ENCODE measurements at places on chromosomes 3 and 15.

DNA sequence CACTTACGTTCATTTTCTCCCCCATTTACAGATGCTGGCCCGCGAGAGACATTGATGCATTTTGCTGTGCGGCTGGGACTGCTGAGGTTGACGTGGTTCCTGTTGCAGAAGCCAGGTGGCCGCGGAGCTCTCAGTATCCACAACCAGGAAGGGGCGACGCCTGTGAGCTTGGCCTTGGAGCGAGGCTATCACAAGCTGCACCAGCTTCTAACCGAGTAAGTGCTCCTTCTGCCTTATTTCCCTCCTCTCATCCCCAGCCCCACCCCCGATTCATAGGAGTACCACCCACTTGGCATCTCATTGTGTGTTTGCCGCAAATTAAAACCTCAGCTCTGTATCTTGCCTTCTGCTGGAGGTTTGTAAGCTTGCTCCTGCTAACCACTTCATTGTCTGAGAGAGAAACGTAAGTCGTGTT is 163.3 kb downstream of the AKAP13 start:
- DNase-seq: peak; percentile 69

DNA sequence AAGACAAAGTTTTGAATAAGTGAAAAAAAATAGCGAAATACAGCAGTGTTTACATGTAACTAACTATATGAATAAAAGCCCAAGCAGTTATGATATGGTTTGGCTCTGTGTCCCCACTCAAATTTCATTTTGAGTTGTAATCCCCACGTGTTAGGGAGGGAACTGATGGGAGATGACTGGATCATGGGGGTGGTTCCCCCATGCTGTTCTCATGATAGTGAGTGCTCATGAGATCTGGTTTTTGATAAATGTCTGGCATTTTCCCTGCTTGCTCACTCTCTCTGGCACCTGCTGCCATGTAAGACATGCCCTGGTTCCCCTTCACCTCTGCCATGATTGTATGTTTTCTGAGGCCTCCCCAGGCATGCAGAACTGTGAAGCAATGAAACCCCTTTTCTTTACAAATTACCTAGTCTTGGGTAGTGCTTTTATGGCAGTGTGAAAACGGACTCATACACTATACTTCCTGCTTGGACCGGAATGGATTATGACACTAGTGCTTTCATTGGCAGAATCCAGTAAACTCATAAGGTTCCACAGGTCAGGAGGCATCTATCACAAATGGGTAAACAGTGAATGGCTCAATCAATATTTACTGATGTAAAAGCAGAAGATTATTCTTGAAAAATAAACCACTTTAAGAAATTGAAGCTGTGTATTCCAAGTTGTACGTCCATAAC is 192.1 kb downstream of the CBLB start:
- no peak for DNase-seq

GRCh38 chr3:58161435-58162398 is 49.1 kb downstream of the DNASE1L3 start:
- DNase-seq: no peak

DNA sequence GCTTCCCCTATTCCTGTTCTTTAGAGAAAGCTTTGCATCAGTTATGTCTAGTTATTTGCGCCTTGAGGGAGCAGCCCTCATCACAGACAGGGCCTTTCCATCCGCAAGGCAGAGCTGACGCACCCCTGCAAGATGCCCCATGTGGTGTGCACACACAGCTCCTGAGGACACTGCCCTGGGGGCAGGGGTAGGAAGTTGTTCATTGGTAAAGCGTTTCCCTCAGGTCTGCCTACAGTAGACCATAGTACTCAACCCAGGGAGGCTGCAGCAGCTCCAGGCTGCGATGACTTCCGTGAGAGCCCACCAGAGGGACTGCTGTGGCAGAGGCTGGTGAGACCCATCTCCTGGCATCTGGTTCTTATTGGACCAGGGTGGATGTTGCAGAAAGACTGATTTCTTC is 55.1 kb upstream of the PLXNA1 start:
- DNase-seq: no peak

- no peak for DNase-seq
These were observed 37.9 kb downstream of the CMTM8 start for GRCh38 chr3:32276279-32276841.

GRCh38 chr3:105353485-105354161 is 13.1 kb upstream of the ALCAM start:
- no peak for DNase-seq

DNA sequence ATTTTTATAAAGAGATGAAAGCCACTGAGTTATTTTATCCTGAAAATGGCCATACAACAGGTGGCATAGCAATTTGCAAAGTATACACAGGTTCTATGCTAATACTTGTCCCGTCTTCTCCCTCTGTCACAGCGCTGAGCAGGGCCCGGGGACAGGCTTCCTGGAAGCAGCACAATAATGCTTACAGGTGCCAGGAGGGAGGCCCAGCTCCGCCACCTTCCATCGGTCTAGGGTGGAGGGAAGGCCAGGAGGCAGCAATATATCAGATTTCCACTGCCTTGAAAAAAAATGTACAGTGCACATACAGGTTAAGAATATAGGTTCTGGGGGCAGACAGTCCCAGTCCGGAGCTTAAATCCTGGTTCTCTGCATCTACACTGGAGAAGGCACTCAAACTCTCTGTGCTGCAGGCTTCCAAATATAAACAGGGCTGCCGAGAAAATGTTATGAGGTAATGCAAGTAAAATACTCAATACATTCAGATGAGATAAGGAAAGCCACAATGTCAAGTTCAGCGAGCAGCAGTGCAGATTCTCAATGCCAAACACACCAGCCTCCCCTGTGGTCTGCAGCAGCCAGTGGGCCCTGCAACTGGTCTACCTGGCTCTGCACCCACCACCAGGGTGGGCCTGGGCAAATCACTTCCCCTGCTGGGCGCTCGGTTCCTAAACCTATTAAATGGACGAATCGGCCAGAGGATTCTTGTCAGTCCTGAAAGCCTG is 189.6 kb downstream of the XXYLT1 start:
- DNase-seq: no peak

DNA sequence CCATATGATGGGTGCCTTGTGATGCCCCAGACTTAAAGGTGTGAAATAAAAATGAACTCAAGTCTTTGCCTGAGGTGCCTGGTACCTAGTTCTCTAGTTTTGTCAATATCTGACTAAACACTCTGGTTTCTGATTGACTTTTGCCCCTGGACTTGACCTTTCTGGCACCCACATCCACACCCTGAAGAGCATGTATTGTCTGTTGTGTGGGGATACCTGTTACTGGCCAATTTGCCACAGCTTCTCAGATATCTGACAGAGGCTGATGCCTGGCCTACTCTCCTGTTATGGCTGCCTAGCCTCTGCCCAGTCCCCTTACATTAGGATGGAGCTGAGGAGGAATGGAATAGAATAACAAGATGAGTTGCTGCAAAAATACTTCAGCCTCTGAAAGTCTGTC is 3.6 kb downstream of the ZBTB38 start:
- no peak for DNase-seq

GRCh38 chr3:11250902-11251806 is 21.0 kb upstream of the ATG7 start:
- DNase-seq: no peak

DNA sequence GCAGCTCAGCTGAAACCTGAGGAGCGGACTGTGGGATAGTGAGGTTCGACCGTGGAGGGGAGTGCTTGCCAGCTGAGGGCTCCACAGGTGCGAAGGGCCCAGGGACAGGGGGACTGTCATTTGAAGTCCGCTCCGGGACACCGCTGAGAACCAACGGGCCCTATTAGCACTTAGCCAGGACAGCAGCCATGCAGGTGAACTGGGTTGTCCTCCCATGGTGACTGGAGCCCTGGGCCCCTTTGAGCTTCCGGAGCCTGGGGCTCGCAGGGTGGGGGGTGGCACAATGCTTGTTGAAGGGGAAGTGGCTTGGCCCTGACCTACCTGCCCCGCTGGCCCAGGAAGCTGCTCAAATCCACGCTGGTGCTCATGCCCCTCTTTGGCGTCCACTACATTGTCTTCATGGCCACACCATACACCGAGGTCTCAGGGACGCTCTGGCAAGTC is 24.7 kb downstream of the PTH1R start:
- no peak for DNase-seq

DNA sequence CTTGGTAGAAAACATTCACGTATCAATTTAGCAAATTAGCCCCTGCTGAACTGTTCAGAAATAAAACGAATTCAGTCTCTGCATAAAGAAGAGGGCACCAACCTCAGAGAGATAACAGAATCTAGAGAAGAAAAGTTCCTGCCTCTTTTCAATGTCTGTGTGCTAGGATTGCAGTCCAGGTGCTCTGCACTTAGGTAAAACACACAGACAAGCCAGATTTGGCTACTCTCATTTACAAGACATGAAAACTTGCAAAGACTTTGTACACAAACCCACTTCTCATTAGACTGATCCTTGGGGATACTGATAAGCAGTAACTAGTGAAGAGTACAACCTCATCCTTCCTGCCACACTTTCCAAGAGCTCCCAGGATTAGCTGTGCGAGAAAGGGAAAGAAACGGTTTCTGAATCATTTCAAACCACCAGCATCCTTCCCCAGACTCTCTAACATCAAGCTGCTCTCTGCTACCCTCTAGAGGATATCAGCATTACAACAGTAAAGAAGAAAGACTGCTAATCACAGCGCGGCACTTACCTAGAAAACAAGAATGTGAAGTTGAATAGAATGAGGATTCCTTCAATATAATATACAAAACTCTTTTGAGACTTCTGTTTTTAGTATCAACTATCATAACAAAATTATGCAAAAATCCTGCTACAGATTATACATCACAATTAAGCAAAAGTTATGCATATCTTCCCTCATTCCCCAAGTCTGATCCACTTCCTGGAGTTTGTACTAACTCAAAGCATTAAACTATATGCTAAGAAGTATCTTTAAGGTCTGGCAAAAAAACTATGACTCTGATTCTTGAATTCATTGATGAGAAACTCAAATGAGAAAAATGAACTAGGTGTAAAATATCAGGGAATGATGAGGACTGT is 306.4 kb downstream of the MAGI1 start:
- peak; percentile 1 for DNase-seq

GRCh38 chr3:178457511-178457910 is 78.7 kb upstream of the KCNMB2 start:
- DNase-seq: no peak

- no peak for DNase-seq
These were observed 186.7 kb downstream of the NLGN1 start for GRCh38 chr3:173584093-173584837.

DNA sequence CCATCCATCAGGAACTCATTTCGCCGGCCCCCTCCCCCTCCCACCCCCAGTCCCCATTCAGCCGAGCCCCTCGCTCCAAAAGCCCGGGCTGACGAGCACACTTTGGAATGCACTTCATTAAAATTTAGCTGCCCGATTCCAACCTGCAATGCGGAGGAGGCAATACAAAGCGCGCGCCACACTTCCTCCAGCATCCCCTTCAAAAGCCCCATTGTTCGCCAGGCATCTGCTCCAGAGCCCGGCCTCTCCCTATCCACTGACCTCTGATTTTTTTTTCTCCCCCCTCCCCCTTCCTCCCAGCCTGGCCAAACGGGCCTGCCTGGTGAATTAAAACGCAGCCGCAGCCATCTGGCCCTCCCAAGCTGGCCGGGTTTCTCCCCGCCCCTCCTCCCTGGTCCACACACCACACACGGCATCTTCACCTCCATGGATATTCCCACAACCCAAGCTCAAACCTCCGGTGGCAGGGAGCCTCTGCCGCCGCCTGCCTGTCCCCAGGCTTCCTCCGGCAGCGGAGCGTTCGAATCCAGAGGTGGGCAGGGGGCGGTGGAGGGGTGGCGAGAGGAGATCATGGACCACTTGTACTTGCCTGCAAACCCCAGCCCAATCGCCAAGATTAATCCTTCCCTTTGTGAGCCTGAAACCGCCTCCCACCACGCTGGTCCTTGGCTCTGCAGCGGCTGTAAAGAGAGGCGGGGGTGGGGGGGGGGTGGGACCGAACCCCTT is 441.3 kb downstream of the MAGI1 start:
- DNase-seq: no peak

- no peak for DNase-seq
These were observed 40.2 kb downstream of the ROBO2 start for GRCh38 chr3:77079988-77080610.

GRCh38 chr3:165185707-165186327 is 10.4 kb downstream of the SLITRK3 start:
- peak; percentile 64 for DNase-seq

DNA sequence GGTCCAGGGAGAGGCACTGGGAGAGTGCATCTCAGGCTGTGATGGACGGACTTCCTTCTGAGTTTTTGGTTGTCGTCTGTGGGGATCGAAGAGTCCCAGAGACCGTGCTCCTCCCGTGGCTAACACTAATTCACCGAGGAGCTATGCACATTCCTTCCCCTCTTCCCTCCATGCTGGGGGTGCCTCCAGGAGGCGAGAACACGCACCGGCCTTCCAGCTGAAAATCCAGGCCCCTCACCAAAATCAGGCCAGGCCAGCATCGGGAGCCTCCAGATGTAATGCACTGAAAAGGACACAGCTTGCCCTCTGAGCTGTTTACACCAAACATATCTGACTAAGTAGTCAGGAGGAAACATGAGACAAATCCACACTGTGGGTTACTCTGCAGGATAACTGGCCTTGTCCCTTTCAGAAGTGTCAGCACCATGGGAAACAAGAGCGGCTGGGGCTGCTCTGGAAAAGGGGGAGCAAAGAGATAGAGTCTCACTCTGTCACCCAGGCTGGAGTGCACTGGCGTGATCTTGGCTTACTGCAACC is 5.5 kb downstream of the RNU5B-1 start:
- DNase-seq: no peak

- no peak for DNase-seq
These were observed 613 bp downstream of the SEC13 start for GRCh38 chr3:10320320-10320677.

GRCh38 chr15:89349206-89349558 is 14.6 kb upstream of the POLG start:
- DNase-seq: no peak

DNA sequence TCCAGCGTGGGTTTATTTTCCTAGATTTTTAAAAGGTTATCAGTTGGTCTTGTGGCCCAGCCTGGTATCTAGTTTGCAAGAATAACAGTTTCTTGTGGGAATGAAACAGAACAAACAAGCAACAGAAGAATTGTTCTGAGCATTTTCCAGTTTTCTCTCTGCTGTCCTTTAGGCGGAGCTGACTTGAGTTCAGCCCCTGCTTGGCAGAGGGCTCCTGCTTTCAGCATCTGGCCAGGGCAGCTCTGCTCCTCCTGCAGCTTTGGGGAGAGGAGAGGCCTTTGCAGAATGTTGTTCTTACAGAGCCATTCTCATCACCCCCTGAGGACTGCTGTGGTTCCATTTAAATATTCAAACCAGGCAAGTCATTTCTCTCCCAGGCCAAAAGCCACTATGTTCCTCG is 117.7 kb downstream of the ALDH1A2 start:
- no peak for DNase-seq

GRCh38 chr3:52773361-52774065 is 2.8 kb upstream of the NEK4 start:
- no peak for DNase-seq

DNA sequence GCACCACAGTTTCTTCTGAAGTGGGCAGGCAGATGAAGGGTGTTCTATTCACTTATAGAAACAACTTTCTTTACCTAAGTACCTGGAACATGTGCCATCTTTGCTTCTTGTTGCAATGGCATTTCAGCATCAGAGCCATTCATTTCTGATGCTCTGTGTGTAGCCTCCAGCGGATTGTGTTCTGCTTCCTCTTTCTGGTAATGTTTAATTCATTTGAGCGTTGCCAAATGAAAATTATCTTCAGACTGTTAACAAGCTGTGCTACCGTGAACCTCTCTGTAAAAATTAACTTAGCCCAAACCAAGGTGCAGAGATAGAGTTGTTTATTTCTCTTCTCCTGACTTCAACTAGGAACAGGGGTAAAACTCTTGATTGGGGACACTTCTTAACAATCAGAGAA is 302.0 kb downstream of the EDEM1 start:
- DNase-seq: no peak

GRCh38 chr15:78768096-78768495 is 43.2 kb downstream of the ADAMTS7 start:
- no peak for DNase-seq

- no peak for DNase-seq
These were observed 643 bp downstream of the ABCC5 start for GRCh38 chr3:184016811-184017671.
